ENCODE measurements at places on chromosomes 5 and 9.

- DNase-seq, result no peak
Measured at GRCh38 chr9:78235256-78235761, 566 bp upstream of the CEP78 start.

DNA sequence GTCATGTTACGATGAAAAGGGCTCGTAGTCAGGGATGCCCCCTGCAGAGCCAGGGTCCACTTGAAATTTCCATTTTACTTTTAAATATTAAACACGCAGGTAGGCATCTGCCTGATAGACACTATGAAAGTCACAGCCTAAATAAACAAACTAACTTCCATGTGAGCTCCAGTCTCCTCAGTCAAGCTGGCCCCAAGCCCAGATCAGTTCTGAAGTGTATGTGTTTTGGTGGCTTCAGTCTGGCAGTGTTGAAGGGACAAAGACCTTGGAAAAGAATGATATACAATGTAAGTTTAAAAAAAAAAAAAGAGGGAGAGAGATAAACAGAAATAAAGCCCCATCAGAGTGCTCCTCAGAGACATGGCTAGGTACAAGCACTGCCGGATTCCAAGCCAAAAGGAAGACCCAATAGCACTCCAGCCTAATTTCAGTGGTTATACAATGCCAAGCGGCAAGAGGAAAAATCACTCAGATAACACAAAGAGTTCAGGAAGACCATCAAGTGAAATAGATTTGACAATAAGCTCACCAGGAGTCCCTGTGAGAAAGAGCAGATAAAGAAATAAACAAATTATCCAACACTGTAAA is 181.0 kb downstream of the BNC2 start:
- DNase-seq, result no peak

DNA sequence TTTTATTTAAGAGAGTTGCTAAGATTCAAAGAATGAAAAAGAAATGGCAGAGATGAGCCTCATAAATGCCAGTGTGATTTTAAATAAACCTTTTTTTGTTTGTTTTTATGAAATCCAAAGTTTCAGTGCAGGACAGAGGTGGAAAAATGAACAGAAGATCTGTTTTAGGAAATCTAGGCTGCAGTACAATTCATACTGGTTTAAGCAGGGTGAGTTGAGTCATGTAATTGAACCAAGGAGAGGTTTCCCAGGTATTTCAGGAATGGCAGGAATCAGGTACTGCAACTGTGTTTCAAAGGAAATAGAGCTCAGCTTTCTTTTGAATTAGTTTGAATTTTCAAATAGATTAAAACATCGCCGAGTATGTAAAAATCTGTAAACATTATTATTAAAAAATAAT is 3.0 kb upstream of the ANKRD31 start:
- DNase-seq, result no peak

GRCh38 chr9:93701494-93702218 is 125.3 kb downstream of the PHF2 start:
- no peak for DNase-seq

DNA sequence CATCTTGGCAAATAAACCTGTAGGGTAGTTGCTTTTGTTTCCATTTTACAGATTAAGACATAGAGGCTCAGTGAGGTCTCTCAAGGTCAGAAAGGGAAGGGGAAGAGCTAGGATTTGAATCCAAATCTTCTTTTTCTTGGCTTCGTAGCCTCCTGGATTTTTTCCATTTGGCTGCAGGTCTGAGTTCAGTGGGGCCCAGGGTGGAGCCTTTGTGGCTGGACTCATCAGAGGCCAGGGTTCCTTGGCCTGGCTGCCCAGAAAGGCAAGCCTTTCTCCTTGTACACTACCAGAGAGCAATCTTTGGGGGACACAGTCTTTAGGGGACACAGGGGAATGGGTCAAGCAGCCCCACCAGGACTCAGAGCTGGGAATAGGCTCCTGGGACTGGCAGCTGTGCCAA is 10.5 kb upstream of the TRAF1 start:
- no peak for DNase-seq

DNA sequence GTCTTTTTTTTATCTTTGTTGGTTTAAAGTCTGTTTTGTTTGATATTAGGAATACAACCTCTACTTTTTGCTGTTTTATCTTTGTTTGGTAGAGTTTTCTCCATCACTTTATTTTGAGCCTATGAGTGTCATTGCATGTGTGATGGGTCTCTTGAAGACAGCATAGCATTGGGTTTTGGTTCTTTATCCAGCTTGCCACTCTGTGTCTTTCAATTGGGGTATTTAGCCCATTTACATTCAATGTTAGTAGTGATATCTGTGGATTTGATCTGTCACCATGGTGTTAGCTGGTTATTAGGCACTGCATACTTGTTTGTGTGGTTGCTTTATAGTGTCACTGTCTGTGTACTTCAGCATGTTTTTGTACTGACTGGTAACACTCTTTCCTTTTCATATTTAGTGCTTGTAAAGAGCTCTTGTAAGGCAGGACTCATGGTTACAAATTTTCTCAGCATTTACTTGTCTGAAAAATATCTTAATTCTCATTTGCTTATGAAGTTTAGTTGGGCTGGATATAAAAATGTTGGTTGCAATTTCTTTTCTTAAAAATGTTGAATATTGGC is 845.5 kb downstream of the TLE4 start:
- no peak for DNase-seq

All from SK-N-MC (cell line).